ENCODE measurements at places on chromosomes 6 and 20.

- DNase-seq: no peak
These were observed 80.7 kb downstream of the TFAP2B start for GRCh38 chr6:50899306-50899870.

DNA sequence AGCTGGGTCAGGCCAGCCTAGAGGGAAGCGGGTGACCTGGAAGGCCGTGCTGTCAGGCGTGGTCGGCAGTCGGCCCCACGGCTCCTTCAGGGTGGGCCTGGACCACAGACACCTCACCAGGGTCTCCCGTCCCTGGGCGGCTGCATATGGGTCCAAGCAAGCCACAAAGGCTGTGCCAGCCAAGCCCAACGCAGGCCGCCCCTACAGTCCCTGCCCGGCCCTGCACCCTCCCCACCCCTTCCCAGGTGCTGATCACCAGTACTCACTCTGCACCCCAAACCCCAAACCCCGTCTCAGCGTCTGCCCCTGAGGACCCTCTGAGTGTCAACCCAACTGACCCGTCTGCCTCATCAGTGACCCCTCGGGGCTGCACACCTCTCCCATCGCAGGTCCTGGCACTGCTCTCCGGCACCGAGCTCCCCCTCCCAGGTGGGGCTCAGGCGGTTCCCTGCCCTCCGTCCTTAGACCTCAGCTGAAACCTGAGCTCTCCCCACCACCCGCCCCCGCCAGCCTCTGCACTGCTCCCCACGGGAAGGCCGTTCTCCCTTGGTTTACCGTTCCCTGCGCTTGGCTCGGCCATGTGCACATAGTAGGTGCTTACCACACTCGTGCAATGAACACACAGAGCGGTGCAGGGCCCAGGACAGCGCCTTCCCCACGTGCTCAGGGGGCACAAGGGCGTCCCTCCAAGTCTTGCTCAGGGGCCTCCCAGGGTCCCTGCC is 1.5 kb upstream of the PPDPF start:
- DNase-seq: no peak

GRCh38 chr6:159969921-159970320 is 1.0 kb downstream of the IGF2R start:
- no peak for DNase-seq

GRCh38 chr6:41092421-41093140 is 19.8 kb downstream of the NFYA start:
- peak; percentile 21 for DNase-seq

DNA sequence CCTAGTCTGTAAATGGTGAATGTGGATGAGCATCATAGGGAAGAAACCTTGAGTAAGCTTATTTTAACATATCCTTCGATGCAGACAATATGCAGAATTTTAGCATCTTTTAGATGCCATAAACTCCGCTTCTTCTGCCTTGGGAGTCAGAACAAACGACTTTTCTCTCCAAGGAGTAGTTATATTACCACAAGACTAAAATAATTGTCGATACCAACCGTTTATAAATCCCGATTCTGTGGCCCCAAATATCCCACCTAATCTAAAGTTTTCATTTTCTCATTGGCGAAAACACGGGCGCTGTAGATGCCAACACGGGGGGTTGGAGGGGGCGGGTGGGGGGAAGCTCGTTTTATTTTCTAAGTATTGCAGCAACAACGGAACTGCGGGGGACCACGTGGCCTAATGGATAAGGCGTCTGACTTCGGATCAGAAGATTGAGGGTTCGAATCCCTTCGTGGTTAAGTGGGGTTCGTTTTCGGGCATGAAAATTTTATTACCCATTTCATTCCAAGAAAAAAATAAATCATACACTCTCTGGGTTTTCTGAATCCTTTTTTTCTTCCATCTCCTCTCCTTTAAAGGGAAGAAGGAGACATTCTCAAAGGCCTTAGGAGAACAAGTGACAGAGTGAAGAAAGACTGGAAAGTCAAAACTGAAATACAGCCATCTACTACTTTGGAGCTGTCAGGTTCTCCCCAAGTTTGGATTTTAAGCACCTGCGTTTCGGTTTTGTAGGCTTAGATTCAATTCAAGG is 65.5 kb upstream of the BTN3A2 start:
- no peak for DNase-seq

- no peak for DNase-seq
These were observed 2.1 kb upstream of the ZKSCAN4 start for GRCh38 chr6:28254121-28254519.

GRCh38 chr6:89503641-89504040 is 70.7 kb downstream of the ANKRD6 start:
- no peak for DNase-seq

DNA sequence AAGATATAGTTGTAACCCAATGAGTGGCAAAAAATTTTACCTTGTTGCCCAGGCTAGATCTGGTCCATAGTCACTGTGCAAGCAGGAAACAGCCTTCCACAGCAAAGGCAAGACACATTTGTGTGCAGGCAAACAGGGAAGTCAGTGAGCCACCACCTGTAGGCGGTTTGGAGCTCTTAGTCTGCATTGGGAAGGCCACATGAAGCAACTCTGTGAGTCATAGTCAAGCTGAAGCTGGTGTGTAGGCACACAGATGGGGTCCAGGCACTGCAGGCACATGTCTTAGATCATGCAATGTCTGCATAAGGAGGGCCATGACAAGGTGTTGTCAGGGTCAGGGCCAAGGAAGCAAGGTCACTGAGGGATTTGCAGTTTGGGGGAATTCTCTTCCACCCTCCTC is 543.2 kb upstream of the EPHA7 start:
- no peak for DNase-seq

DNA sequence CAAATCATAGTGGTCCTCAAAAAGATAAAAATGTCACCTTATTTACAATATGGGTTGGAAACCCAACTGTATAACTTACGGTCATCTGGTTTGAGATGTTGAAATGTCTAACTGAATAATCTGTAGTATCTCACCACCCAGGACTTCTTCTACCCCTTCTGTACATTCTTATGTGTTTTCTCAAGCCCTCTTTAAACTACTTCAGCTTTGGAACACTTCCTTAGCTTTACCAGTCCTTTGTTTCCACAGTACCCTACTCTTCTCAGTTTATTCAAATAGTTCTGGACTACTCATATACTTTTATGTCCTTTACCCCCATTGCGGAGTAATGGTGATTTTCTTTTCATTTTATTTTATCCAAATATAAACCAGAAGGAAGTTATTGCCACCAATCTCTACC is 128.6 kb upstream of the FOXO3 start:
- DNase-seq: no peak

- no peak for DNase-seq
These were observed 15.7 kb downstream of the HEBP2 start for GRCh38 chr6:138419766-138420165.

DNA sequence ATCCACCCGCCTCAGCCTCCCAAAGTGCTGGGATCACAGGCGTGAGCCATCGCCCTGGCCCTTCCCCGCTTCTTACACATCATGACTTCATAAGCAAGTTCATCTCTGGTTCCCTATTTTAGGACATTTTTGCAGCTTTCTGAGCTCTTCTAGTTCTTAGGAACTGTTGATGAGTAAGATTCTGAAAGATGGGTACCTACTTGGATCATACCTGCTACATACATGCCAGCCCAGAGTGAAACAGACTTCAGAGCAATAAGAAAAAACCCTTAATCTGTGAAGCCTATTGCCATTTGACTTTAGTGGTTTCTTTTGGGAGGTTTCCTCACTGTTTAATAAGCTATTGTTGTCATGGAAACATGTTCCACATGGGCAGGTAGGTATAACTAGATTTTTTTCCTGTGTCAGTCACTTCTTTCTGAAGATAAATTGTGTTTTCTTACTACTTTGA is 27.9 kb upstream of the TMEM217 start:
- no peak for DNase-seq

DNA sequence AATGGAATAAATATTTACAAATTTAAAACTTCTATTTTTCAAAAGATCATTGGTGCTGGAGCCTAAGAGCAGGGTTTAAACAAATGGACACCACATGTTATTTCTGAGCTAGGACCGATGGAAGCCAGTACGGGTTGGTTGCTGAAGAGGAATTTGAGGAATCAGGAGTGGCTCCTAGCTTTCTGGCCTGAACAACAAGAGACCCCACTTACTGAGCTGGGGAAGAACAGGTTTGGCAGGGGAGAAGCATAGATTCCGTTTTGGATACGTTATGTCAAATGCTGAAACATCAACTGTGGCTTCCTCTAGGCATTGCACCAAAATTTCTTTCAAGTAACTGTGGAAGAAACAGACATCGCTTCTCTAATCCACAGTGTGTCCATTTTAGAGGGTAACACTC is 6.7 kb downstream of the WDR27 start:
- DNase-seq: no peak

- DNase-seq: no peak
These were observed 103.8 kb downstream of the PKHD1 start for GRCh38 chr6:51983564-51983963.

DNA sequence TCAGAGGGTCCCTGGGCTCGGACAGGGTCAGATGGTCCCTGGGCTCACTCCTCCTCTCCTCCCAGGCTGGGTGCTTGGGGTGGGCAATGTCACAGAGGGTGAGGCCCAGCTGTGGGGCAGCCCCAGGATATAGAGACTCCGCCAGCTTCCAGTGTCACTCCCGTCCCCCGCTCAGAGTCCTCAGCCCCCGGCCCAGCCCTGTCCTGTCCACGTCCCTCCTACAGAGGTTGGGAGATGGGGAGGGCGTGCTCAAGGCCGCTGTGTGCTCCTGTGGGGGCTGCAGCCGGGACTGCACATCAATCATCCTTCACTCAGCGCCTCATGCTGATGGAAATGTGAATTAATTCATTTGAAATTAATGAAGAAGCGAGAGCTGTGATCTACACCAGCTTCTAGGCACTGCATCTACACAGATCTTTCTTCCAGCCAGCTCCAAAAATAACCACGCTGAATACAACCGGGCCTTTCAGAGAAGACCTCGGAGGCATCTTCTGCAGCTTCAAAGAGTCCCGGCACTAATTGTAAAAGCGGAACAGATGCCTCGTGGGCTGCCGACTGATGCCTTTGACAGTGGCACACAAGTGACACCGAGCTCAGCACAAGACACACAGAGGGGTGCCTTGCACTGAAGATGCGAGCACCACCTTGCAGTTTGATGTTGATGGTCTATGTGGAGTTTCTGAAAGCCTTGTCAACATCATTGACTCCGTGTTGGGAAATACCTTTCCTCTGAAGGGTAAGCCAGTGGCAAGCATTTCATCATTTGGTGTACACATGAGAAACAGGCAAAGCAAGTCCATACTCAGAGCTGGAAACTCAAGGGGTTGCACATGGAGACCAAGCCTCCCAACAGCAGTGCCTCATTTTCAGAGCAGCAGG is 39.3 kb downstream of the DACT2 start:
- no peak for DNase-seq

DNA sequence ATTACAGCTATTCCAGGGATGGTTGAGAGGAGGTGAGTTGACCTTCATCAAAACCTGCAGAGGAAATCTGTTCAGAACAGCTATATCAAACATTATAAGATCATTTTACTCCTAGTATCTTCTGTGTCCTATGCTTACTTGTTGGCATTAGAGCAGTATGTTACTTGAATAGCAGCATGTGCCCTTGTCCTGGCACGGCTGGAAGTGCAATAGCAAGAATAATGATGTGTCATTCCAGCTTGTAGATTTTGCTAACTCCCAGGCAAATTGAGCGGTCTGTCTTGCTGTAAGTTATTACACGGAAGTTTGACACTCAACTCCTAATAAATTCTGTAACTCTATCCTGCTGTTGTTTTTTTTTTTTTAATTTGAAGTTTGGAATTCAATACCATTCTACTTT is 385.5 kb downstream of the TENT5A start:
- DNase-seq: no peak

GRCh38 chr6:63635588-63636517 is at the start of gene PHF3:
Gene PHF3, plus strand, starts transcription at chr6:63635802. Its CDS starts 10,750 bp downstream, at chr6:63646552.
- DNase-seq: peak; percentile 90

- DNase-seq: no peak
These were observed 125.5 kb upstream of the TMEM170B start for GRCh38 chr6:11412011-11412424.

GRCh38 chr20:63449025-63449424 is 23.4 kb downstream of the KCNQ2 start:
- no peak for DNase-seq

DNA sequence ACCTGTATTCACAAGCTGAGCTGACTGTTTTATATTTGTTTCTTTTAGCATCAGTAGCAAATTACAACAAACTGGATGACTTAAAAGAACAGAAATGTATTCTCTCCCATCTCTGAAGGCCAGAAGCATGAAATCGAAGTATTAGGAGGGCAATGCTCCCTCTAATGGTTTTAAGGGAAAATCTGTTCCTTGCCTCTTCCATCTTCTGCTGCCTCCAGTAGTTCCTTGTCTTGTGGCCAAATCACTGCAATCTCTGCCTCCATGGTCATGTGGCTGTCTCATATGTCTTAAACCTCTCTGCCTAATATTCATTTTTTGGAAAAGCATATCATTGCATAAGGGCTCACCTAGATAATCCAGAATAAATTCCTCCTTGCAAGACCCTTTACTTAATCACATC is 25.2 kb upstream of the ASCC3 start:
- no peak for DNase-seq

- no peak for DNase-seq
These were observed 498.8 kb upstream of the POU3F2 start for GRCh38 chr6:98335594-98335993.

GRCh38 chr6:34866509-34866908 is 21.3 kb downstream of the TAF11 start:
- no peak for DNase-seq

- no peak for DNase-seq
These were observed 16.8 kb downstream of the SIRPA start for GRCh38 chr20:1912053-1912452.

DNA sequence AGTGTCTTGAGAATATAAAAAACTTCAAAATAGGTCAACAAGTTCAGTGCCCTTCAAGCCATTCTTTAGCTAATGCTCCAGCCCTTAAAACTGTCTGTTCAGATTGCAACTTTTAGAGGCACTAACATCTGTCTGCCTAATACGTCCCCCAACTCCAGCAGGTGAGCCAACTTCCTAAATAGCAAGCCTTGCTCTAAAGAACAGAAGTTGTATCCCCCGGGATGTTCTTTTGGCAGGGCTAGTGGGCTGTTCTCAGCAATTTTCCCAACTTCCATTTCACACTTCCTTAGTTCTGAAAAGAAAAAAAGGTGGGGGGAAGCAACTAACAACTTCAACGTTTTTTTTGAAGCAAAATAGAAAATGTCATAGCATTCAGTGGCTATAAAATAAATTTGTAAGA is 290.0 kb upstream of the PTCHD4 start:
- no peak for DNase-seq

- DNase-seq: peak; percentile 35
These were observed at the start of gene PACSIN1 for GRCh38 chr6:34465531-34466241. Gene PACSIN1, plus strand, starts transcription at chr6:34466076. Its CDS starts 60,230 bp downstream, at chr6:34526306.
